ENCODE measurements at places on chromosomes 12 and 14. TPM values are rescaled to one million over a fixed set of nuclear protein-coding genes. Genes with fewer than 3 reads are reported as not detected.

- DNase-seq, result no peak
These were observed 34.3 kb downstream of the ERG28 start for GRCh38 chr14:75626396-75626795.

The ITGA7 gene
- 34.4 TPM for total RNA-seq

- no peak for DNase-seq
These were observed 61.7 kb downstream of the EMP1 start for GRCh38 chr12:13258197-13258596.

DNA sequence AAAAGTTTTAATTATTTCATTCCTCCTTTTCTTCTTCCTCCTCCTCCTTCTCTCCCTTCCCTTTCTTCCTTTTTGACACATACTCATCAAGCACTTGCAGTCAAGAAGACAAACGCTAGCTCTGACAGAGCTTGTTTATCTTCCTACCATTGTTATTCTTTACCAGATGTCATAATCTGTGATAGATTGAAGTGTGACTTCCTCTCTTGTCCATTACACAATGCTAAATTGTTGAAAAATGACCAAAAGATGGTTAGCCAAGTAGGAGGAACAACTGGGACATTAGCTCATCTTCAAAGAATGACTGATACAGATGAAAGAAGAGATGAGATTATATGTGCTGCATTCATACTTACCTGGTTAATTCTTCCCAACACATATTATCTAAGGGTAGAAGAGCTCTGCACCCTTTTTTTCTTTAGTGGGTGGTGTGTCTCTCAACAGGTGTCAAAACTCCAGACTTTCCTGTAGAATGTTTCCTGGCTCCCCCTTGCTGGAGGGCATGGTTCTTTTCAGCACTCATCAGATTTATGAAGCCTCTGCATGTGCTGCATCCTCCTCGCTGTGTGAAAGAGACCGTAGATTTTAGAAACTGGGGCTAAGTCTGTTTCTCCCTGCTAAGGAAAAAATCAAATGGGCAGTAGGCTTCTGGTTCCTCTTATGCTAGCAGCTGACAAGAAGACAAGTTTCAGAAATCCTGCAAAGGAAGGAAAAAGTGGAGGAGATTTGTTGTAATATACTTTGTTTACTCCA lies 147.1 kb downstream of the TMX1 start:
- DNase-seq, result no peak

The STX2 gene
- total RNA-seq, result 39.2 TPM

DNA sequence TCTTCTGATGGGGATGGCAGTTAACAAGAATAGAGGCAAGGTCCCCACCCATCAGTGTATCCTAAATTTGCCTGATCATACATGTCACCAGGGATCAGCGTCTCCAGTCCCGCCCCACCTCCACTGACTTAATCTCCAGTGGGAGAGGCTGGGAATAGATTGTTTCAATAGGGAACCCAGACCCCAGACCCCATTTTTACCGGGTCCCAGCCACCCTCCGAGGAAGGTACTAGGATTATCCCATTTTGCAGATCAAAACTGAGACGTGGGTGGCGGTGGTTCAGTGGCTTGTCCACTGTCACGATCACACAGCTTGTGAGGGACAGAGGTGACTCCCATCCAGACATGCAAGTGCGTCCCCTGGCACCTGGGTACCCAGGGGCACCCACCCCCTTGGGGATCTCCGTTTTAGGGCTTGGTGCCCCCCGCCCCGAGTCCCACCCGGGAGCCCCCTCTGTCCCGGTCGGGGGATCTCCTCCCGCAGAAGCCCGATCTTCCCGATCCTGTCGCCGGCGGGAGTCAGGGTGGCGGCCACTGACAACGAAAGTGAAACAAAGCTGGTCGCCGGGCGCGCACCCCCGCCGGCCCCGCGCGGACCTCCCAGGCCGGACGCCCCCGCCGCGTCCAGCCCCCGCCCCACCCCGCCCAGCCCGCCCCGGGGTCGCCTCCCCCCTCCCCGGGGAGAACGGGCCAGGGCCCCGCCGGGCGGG lies 523 bp downstream of the WSB2 start:
- DNase-seq, result no peak

The PPP4R4 gene
- total RNA-seq, result 13.9 TPM

DNA sequence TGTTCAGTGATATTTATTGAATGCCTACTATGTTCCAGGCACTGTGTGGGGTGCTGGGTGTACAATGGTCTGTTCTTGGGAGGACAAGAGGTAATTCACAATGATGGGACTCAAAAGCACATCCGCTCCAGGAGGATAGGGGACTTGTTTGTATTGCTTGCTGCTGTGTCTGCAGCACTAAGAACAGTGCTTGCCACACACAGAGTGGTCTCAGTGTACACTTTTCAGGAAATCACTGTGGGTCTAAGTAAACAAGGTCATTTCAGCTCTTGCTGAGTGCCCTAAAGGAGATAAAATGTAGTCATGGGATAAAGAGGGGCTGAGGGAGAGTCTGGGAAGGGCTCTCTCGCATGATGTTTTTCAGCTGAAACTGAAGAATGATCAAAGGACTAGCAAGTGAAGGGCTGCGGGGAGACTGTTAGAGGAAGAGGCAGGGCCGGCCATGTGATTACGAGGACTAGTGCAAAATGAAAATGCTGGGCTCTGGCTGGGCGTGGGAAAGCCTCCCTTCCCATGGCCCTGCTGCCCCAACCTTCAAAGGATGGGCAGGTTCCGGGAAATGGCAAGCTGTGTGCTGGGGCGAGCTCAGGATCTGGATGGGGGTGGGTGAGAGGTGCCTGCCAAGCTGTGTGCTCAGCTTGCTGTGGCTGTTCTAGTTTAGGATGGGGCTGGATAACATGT lies 39.1 kb downstream of the ADCK1 start:
- DNase-seq, result no peak

DNA sequence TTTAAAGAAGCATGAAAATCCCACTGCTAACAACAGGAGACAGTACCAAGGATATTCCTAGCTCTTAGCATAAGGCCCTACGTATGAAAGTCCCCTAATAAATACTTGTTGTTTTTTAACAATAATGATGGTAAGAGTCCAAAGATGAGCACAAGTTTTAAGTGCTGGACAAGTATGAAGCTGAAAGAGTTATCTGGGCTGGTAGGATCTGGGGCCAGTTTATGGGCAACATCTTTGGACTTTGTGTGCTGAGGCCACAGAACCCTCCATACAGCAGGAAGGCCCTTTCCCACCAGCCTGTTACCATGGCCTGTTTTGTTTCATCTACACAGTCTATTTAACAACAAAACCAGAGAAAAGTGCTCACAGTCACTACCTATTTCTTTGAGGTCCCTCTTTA lies 12.5 kb upstream of the PLXNC1 start:
- DNase-seq, result no peak

DNA sequence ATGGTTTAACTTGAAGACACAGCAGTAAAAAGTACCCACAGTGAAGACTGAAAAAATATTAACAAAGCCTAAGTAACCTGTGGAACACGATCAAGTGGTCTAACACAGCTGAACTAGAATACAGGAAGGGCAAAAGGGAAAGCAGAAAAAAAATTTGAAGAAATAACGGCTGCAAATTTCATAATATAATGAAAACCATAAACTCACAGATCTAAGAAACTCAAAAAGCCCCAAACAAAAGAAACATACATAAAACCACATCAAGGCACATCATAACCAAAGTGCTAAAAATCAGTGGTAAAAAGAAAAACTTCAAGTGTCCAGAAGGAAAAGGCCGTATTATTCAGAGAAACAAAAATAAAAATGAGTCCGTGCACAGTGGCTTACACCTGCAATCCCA lies 30.9 kb downstream of the SPPL3 start:
- no peak for DNase-seq

The USP44 gene
- 4.4 TPM for total RNA-seq

The POLE2 gene
- 10.6 TPM for total RNA-seq

The DHRS2 gene
- 1.2 TPM for total RNA-seq

DNA sequence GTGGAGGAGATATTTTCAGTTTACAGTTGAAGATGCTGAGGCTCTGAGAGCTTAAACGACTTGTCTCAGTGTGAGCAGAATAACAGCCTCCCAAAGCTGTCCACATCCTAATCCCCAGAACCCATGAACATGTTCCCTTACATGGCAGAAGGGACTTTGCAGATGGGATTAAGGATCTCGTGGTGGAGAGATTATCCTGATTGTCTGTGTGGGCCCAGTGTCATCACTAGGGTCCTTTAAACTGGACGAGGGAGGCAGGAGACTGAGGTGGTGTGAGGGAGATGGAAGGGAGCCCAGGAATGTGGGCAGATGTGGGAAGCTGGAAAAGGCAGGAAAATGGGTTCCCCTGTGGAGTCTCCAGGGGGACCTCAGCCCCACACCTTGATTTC lies 9.6 kb upstream of the KRT80 start:
- no peak for DNase-seq

DNA sequence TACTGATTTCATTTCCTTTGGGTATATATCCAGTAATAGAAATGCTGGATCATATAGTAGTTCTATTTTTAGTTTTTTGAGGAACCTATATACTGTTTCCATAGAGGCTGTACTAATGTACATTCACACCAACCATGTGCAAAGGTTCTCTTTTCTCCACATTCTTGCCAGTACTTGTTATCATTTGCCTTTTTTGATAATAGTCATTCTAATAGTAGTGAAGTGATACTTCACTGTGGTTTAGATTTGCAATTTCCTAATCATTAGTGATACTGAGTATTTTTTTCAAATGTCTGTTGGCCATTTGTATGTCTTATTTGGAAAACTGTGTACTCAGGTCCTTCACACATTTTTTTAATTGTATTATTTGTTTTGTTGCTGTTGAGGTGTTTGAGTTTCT lies 148.2 kb upstream of the NAV3 start:
- DNase-seq, result no peak

DNA sequence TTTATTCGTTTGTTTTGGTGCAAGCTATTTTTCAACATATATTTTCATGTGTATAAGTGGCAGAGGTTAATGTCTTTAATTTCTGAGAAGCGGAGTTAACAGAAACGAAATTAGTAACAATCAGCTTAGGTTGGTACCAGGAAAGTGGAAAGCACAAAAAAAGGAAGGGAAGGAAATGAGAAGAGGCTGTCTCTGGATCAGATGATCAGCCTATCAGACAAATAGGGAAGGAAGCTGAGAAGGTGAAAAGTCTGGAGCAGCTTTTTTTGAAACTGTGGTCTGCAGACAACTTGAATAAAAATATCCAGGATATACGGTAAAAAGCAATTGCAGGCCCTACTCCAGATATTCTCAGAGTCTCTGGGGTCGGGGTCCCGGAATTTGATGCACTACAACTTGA lies 265.0 kb downstream of the SSPN start:
- DNase-seq, result no peak

- DNase-seq, result no peak
These were observed 60.4 kb downstream of the PPP1R36 start for GRCh38 chr14:64610049-64610746.

DNA sequence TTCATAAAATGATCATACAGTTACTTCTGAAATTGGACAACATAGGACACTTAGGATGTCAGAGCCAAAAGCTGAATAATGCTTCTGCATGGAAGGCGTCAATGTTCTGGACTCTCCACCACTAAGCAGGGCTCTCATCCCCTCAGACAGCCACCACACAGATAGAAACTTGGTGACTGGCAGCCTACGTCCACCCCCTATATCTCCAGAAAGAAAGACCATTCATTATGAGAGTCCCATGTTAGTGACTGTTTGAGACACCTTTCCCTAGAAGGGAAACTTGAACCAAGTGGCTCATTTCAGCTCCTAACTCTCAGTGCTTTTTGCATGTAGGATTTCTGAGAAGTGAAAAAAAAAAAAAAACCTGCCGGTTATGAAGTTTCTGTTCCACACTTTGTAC lies 251.0 kb upstream of the FKBP4 start:
- no peak for DNase-seq

DNA sequence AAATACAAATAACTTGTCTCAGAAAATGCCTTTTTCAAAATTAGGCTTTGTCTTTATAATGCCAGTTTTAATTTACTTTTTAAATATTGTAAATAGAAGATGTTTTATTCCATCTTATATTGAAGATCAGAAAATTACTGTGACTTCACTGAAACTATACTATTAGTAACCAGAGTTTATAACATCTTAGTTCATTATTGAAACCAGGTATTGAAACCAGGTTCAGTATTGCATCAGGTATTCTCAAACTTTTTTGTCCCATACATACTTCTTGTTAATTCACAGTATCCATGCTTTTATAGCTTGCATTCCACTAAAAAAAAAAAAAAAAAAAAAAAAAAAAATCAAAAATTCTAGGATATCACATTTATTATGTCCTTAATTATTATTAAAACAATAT lies 227.5 kb downstream of the GXYLT1 start:
- no peak for DNase-seq

- no peak for DNase-seq
These were observed 141.7 kb upstream of the ARHGAP5 start for GRCh38 chr14:31935391-31935790.

DNA sequence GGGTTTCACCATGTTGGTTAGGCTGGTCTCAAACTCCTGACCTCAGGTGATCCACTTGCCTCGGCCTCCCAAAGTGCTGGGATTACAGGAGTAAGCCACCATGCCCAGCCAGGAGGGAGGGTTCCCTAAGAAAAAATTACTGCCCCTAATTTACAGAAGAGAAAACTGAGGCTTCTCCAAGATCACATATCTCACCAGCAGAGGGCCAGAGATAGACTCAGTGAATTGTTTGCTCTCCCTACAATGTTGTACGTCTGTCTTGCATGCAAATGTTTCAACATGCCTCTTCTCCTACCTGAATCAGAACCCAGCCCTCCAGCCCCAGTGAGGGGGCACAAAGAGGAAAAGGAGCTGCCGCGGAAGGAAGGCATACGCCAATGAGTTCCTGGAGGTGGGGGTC lies 48.3 kb upstream of the TMEM263 start:
- no peak for DNase-seq

The CLEC9A gene
- total RNA-seq, result 0.28 TPM

- DNase-seq, result no peak
These were observed 91.9 kb downstream of the SYNE3 start for GRCh38 chr14:95424529-95424928.

DNA sequence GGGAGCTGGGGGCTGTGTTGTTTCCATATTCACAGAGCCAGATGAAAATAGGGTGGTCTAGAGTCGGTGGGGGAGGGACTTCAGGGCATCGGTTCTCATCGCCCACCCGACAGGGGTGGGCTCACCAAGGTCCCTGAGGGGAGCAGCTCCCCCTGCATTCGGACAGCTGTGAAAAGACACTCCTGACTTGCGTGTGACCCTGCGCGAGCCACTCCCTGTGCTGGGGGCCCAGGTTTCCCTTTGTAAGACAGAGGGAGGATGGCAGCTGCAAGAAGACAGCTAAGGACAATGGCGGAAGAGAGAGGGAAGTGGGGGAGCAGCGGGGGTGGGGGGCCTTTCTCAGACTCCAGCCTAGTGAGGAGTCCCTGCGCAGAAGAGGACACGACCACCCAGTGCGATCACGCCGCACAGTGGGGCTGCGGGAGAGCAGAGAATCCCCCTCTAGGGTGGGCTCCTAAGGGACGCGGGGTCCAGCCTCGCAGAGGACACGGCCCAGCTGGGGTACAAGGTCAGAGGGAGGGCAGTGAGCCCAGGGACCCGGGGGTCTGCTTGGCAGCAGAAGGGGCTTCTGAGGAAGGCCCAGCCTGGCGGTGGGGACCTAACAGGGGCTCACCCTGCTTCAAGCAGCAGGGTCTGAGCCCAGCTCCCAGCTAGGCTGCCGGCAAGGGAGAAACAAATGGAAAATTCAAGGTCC lies 326.9 kb upstream of the DIO3 start:
- no peak for DNase-seq

GRCh38 chr12:74915718-74916117 lies 293.9 kb downstream of the KCNC2 start:
- DNase-seq, result peak; percentile 11

The KNTC1 gene
- 27.9 TPM for total RNA-seq

The BCL2L14 gene
- not detected for total RNA-seq

The BCAT1 gene
- 51.6 TPM for total RNA-seq

Data from spinal cord (tissue), 10 donors.